ENCODE measurements at places on chromosomes 7 and 10.

DNA sequence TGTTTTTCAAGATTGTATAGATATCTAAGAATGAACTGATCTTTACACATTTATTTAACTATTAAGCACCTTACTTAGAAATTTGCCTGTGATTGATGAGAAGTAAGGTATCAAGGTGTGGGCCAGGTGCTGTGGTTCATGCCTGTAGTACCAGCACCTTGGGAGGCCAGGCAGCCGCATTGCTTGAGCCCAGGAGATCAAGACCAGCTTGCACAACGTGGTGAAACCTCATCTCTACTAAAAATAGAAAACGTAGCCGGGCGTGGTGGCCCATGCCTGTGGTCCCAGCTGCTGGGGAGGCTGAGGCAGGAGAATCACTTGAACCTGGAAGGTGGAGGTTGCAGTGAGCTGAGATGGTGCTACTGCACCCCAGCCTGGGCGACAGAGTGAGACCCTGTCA is 33.7 kb downstream of the NME8 start:
- no peak for DNase-seq

DNA sequence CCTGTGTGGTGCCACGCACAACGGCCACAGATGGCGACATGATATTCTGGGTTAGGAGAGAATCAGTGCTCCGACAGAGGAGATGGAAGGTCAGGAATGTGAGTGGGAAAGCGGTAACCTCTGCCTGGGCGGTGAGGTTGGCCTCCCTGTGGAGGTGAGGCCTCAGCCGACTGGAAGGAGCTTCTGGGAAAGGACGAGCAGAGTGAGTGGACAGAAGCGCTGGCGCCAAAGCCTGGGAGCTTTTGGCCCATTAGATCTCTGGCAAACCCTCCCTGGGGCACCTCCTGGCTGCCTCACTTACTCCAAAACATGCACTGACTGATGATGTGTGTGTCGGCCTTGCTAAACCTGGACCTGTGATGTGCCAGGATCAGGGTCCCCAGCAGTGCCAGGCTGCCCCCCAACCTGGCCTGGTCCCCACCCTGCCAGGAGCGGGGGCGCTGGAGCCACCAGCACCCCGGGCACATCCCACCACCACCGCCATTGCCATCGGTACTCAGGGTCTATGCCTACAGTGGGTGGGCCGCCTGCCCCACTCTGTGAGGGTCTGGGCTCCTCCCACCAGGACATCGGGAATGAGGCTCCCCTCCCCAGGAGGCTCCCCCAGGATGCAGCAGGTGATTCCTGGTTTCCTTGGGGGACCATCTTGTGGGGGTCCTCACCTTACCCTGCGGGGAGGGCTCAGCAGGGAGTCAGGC is 51.0 kb downstream of the RASGEF1A start:
- DNase-seq = no peak

DNA sequence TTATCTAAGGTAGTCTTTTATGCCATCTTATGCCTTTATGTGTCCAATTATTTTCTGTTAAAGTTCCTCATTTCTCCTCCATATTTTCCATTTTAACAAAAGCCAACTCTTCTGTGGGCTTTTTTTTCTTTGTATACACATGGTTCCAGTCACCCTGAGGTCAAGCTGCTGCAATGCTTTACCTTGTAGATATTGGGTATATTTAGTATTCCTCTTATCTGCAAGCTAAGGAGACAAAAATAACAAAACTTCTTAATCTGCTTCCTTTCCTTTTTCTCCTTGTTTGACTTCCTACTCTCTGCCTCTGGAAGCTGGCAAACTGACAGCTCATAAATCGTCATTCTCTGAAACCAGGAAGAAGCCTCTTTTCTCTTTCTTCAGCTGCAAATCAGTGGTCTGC is 885.0 kb upstream of the LRRN3 start:
- no peak for DNase-seq

DNA sequence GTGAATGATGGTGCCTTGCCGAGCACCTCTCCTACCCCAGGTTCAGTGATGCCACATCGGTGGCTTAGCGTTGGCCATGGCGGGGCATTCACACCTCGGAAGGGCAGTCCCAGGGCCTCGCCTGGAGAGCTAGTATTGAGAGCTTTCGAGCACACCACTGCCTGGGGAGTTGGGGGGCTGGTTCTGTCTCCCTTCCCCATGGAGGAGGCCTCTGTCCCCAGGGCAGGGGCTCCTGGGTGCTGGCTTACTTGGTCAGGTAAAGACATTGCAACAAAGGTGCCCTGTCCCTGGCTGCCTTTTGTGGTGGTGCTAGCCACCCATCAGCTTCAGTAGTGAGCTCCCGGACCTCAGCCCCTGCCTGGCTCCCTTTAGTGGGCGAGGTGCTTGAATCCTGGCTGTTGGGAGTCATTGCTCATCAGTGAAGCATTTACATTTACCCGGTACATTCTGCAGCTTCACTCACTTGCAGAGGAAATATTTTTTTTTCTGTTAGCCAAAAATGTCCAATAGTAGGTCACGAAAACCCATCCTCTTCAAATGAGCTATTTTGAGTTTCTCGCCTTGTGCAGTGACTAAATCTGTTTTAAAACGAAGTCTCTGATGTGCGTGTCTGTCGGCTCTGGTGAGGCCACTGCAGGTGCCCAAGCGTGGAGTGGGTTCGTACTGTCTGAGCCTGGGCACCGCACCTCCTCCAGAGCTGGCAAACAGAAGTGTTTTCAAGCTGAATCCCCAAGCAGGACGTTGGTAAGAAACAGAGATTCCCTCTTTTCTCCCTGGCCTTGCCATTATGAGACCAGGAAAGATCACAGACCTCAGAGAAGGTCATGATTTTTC is 95.5 kb downstream of the INPP5A start:
- no peak for DNase-seq

GRCh38 chr7:112546723-112547513 is 66.1 kb downstream of the LSMEM1 start:
- no peak for DNase-seq

- DNase-seq = no peak
Observed at GRCh38 chr10:44856696-44857095, 54.4 kb upstream of the TMEM72 start.

DNA sequence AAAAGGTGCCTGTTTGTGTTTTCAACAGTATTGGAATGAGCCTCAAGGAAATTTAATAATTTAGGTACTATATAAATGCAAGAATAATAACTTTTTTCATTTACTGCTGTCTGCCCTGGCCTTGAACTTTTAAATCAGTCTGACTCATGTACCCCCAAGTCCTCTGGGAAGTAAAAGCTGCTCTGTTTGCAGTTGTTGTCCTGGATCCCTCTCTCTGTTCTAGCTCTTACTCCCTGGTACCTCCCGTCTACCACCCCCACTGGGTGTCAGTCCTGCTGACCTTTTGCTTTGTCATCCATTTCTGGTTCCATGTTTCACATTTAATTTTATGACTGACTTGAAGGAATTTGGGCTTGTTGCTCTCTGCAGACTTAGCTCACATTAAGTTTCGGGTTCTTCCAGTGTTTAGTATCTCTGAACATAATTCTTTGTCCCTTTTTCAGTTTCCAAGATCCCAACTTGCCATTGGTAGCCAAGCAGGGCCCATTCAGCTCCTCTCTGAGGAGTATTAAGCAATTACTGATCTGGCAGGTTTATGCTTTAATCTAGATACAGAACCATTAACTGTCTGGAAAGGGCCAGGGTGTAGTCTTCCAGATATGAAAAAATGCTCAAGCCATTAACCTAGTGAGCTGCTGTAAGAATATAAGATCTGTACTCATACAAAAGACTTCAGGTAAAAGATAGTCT is 208.7 kb upstream of the FAM3C start:
- no peak for DNase-seq

GRCh38 chr10:118531105-118531852 is 64.2 kb downstream of the PRLHR start:
- DNase-seq = no peak

- DNase-seq = no peak
Observed at GRCh38 chr7:139153832-139154231, 44.3 kb upstream of the ZC3HAV1 start.

GRCh38 chr7:37920849-37921805 is 687 bp downstream of the EPDR1 start:
- no peak for DNase-seq

- no peak for DNase-seq
Observed at GRCh38 chr10:101625821-101626412, 37.8 kb downstream of the DPCD start.

DNA sequence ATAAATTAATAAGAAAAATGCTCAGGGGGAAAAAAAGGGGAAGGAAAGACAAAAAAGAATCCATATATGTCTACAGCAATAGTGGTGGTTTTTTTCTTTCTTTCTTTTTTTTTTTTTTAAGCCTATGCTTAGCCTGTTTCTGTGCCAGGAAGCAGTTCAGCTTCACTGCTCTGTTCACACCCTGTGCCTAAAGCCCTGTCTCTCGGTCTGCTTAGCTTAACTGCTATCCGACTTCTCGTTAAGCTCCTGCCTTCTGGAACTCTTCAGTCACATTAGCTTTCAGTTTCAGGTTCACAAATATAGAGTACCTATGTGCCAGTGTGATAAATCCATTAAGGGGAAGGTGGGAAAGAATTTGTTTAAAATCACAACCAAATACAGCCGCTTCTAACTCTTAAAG is 26.5 kb upstream of the NRG3 start:
- peak; percentile 3 for DNase-seq

- DNase-seq = no peak
Observed at GRCh38 chr7:91046322-91047089, 217.7 kb upstream of the FZD1 start.

GRCh38 chr10:12077580-12078180 is 8.9 kb downstream of the DHTKD1 start:
- DNase-seq = no peak

DNA sequence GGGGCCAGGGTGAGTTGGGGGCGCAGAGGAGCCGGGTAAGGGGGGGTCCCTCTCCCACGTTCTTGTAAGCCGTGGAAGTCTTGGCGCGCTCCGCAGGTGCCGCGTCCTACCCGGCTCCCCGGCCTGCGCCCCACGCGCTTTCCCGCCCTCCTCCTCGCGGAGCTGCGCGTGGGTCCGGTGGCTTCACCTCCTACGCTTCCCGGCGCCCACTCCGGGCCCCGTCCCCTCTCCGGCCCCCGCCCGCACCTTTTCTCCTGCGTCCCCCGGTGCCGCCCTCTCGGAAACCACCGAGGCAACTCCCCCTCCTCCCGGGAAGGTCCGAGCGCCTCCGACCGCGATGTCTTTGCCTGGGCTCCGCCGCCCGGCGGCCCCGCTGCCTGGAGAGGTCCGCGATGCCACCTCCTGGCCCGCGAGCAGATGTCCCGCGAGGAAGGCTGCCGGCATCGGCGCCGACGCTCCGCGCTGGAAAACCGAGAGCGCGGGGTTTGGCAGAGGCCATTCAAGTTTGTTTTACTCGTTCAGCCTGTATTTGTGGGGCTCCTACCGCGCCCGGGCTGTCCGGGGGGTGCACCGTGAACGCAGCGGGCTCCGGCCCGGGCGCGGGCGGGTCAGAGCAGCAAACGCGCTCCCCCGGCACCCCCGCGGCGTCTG is 2.4 kb upstream of the NKX6-2 start:
- no peak for DNase-seq

DNA sequence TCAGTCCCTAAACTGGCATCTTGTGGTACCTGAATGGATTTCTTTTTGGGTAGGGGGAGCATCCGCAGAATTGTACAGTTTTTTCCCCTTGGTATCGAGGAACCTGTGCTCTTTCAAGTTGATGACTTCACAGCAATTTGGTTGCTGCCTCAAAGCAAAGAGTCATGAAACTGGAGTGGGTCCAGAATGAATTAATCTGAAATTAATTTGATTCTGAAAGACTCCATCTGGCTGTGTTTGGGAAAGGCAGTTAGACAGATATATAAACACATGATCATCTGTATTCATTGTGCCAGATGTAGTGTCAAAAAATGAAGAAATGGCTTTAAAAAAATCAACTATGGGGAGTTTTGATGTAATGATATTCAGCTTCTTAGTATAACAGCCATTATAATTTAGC is 136.1 kb downstream of the CELF2 start:
- no peak for DNase-seq

- no peak for DNase-seq
Observed at GRCh38 chr7:55308186-55308929, 56.8 kb upstream of the LANCL2 start.

DNA sequence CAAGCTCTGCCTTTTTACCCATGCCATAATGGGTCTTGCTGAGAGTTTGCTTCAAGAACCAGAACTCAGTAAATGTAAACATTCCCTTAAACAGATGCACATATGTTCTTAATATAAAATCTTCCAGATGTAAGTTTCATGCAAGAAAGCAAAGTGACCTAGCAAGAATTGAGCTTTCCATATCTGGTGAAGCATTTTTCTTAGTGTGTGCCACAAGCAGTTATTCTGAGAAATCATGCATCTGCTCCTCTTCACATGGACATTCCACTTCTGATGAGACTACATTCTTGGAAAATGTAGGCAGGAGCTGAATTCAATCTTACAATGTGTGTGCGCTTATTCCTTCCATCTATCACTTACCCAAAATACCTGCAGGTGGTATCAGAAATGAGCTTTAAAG is 227.8 kb upstream of the LRRTM3 start:
- no peak for DNase-seq

DNA sequence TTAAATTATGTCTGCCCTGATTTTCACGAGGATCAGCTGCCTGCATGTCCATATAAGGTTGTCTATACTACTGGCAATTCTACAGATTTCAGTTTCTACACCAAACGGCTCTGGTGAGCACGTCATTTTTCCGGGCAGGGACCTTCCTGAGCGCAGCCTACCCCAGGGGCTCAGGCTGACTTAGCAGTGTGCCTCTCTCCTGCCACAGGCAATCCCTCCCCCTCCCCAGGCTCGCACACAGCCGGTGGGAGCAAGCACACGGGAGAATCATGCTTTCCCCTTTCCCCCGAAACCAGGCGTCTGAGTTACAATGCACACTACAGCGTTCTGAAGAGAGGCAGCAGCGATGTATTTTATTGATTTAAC is 1.7 kb downstream of the KLF6 start:
- DNase-seq = no peak

DNA sequence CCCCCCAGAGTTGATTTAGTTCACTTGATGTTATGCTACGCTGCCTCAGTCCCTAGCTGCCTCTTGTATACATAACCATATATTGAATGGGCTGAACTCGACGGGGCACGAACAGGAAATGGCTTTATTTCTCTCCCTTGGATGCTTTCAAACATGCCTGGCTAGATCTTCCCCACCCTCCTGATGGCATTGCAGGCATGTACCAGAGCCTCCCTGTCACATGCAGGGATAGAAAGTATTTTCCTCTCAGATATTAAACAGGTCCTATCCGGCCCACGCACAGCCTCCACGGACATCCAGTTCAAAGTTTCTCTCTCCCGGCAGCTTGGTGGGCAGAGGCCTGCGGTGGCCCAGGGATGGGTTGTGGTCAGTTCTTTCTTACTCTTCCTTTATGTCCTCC is 422.1 kb downstream of the RPS24 start:
- DNase-seq = no peak

GRCh38 chr7:153920126-153920525 is 132.1 kb upstream of the DPP6 start:
- DNase-seq = no peak

DNA sequence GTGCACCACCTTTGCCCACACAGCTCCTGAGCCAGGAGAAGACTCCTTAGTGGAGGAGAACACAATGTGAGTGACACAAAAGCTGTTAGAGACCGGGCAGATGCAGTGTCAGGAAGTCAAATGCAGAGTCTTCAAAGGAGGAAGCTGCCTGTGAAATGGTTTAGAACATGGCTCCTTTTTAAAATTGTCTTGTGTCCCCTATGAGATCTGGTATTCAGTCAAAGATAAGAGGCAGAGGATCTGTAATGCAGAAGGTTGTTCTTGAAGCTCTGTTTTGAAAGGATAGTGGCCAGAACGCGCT is 133.0 kb downstream of the VIPR2 start:
- no peak for DNase-seq
